CD4-positive, alpha-beta T cell treated with Interleukin-4 for 1 hour (primary cell): ENCODE measurements at places on chromosomes 1 and 21.

- no peak for DNase-seq
Measured at GRCh38 chr1:233485809-233486398, 128.0 kb upstream of the KCNK1 start.

DNA sequence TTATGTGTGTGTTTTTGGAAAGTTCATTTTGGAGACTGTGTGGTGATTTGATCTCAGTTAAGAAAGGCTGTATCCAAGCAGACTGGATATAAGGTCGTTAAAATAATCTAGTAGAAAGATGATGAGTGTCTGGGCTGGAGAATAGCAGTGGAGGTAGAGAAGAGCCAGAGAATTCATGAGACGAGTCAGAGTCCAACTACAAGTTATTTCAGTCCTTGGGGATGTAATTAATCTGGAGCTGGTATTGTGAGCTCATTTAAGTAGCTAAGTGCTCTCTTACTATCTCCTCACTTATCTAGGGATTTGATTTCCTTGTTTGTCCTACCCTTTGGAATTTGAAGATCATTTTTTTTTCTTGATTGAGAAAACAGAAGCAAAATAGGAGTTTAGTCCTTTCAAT, 1219.0 kb upstream of the ADGRL4 start:
- no peak for DNase-seq

DNA sequence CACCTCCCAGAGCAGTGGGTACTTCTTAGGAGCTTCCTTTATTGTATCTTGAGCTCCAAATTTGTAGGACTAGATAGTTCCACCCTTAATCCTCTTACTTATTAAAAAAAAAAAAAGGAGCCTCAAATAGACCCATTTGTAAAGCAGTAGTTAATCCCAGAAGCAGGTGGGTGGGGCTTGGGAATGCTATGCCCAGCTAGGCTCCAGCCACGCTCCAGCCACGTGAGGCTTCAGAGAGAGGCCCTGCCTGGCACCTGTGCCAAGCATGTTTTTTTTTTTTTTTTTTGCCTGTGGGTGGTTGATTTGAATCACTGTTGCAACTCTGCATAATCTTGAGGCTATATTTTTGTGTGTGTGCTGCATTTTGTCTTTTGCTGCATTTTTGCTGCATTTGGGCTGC, 7.0 kb downstream of the CACNA1E start:
- DNase-seq = no peak

- DNase-seq = no peak
Measured at GRCh38 chr21:16588433-16588860, 858.7 kb downstream of the USP25 start.

GRCh38 chr1:160022330-160023310, 9.2 kb downstream of the PIGM start:
- DNase-seq = no peak

DNA sequence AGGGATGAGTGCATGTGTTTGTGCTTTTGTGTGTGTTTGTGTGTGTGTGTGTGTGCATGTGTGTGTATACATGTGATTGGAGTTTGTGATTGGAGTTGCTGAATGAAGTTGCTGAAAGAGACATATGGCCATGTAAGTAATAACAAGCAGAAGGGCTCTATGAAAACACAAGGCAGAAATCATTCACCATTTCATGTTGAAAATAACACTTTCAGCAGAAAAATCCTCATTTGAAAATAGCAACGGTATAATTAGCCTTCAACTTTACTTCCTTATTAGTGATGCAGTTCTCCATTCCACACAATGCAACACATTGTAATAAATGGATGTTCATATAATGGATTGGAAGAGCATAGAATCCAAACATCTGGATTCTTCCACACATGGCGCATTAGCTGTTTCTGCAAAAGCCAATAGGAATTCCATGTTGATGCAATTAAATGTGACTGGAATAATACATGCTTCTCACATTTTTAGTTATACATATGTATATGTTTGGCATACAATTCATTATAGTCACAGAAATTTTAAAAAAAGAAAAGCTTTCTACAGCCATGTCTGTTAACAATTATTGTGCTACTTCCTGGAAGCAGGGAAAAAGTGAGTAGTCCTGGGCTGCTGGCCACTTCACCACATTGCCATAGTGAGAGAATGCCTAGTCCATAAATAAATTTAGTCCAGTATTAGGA, 538.0 kb downstream of the LTN1 start:
- DNase-seq = no peak

DNA sequence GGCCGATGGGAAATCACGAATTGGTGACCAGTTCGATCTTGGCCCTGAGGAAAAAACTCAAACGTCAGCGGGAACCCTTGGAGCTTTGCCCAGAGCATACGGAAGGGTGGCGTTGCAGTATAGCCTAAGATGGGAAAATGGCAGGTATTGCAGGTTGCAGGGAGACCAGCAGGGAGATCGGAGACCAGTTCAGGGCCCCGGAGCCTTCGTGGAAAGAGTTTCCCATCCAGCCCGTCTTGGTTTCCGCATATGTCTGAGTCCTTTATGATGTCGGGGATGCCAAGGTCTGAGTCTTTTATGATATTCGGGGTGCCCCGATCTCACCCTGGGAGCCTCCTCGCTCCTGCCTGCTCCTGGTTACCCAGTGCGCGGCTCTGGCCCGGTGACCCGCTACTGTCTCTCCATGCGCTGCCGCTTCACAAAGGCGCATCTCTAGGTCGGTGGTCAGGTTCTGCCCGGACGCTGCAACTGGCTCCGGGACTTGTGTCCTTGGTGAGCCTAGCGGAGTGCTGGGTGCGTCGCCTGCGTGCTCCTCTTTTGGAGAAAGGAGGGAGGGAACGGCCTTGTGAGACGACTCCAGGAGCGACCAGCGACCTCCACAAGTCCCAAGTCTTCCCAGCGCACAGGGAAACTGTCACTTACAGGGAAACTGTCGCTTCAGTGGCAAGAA, 94.2 kb downstream of the PRKAB2 start:
- no peak for DNase-seq

- no peak for DNase-seq
Measured at GRCh38 chr1:228295981-228296380, 88.1 kb downstream of the OBSCN start.

DNA sequence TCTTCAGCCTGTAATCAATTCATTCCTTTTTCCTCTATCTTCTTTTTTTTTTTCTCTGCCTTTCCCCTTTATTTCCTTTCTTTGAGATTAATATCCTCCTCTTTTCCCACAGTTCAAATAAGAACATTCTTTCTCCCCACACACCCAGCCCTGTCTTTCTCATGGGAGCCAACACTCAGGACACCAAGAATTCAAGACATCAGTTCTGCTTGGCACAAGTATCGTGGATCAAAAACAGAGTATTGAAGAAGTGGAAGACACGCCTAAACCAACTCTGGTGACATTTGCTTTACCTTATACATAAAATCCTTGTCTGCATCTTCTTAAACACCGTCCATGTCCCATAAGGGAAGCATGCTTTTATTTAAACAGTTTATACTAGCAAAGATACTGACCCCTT, 2.9 kb downstream of the CD1E start:
- no peak for DNase-seq

- DNase-seq = no peak
Measured at GRCh38 chr1:185442050-185442449, 125.0 kb upstream of the IVNS1ABP start.
